NCI-H748 treated with DMSO at 0.1 percent for 48 hours (cell line): ENCODE measurements at places on chromosomes 4 and X.
A peak's percentile ranks its signal among the peaks of the same experiment; 100 is the strongest.

DNA sequence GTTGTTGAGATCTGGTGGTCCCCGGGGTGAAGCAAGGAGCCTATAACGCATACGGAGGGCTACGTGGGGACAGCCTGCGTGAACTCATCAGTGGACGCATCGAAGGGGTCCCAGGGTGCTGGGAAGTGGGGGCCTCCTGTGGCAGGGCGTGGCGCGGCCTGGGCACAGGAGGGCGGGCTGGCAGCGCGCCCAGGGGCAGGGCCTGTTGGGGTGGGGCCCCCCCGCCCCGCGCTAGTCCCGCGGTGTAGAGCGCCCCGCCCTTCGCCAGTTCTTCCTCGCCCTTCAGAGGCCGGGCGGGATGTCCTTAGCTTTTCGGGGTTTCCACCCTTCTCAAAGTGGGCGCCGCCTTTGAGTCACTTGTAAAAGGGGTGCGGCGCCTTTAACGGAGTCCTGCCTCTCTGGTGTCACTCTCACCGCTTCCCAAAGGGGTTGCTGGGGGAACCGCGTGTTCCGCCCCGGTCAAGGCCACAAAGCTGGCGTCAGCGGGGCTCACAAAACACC lies 632 bp downstream of the PLP2 start:
- DNase-seq = peak; percentile 37

GRCh38 chrX:38500866-38501265 lies 60.5 kb upstream of the TSPAN7 start:
- no peak for DNase-seq

- no peak for DNase-seq
Measured at GRCh38 chr4:39635023-39635422, 3.6 kb downstream of the SMIM14 start.

DNA sequence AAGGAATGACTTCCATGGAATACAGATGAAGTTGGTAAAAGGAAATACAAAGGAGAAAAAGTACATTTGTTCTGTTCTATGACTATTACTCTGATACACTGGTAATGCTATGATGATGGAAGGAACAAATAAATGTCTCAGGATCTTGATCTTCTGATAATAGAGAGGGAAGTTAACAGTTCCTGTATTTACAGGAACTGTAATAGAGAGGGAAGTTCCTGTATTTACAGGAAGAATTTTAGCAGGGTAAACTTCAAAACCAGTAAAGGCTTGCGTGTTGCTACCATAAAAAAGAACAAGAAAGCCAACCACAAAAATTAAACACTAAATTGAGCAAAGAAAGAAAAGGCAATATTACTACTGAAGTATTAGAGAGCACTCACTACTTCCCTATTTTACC lies 91.7 kb upstream of the HPGD start:
- no peak for DNase-seq

DNA sequence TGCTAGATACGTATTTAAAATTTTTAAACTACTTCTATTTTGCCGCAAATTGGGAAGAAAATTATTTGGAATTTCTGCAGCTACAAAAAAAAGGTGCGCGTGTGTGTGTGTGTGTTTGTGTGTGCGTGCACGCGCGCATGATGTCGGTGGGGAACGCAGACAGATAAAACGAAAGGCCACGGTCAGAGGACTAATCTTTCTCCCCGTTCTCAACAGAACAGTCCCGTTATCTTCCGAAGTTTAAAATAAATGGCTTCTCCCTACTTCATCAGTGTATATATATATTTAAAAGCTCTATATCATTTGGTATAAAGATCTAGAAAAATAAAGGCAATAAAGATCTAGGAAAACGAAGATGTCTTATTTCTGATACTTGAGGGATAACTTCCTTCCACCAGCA lies 1.5 kb downstream of the MGARP start:
- DNase-seq = no peak

DNA sequence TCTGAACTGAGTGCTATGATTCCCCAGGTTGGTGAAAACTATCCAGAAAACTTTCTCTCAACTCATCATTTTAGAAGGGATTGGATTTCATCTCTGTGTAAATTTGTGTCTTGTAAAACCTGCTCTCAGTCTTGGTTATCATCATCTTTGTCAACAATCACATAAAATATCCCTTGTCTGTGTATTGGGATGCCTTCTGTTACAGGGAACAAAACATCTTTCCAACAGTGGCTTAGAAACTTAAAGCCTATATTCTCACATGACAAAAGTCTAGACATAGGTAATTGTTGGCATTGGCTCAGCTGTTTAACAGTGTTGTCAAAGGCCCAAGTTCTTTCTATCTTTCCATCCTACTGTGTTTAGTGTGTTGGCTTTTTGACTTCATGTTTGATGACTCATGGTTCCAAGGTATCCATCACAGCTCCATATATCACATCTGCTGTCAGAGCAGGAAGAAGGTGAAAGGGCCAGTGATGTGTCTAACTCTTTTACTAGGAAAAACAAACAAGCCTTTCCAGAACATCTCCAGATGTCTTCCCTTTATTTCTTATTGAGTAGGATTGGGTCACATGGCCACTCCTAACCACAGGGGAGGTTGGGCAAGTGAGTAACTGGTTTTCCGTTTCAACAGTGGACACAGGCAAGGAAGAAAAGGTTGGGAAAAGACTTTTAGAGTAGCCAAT lies 65.0 kb downstream of the PHEX start:
- DNase-seq = no peak

- DNase-seq = no peak
Measured at GRCh38 chr4:81494031-81494431, 22.3 kb upstream of the RASGEF1B start.

- no peak for DNase-seq
Measured at GRCh38 chrX:77935886-77936285, 25.4 kb downstream of the ATP7A start.

- DNase-seq = no peak
Measured at GRCh38 chrX:27680726-27681125, 90.6 kb downstream of the DCAF8L2 start.
